ENCODE measurements at places on chromosomes 12 and 14.
A peak's percentile ranks its signal among the peaks of the same experiment; 100 is the strongest.

DNA sequence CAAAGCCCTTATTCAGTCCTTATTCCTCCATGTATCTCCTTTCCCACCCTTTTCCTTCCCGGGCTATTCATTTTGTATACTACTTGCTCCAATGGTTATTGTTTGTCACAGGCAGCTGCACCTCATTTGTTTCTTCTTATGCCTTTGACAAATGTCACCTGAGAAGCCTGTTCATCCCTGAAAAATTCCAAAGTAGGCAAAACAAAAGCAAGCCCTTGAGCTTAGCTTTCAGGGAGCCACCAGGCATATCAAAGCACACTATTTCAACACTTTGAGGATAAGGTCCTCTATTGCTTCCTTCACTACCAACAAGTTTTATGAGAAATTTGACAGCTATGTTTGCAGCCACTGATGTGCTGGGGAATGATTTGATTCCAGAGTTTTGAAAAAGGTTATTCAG, 738.7 kb upstream of the LMO3 start:
- no peak for DNase-seq

DNA sequence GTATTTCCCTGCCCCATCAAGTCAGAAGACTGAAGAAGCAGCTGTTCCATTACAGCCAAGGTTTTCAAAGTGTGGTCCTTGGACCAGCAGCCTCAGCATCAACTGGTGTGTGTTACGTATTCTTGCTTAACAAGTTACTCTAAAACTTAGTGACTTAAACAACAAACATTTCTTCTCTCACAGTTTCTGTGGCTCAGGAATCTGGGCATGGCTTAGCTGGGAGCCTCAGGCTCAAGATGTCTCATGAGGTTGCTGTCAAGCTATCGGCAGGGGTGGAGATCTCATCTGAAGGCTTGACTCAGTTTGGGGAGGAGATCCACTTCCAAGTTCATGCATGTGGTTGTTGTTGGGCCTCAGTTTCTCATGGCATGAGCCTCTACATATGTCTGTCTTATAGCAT, 174.5 kb downstream of the KTN1 start:
- DNase-seq, result no peak

GRCh38 chr14:94536836-94537235, 24.4 kb upstream of the SERPINA4 start:
- peak; percentile 53 for DNase-seq

DNA sequence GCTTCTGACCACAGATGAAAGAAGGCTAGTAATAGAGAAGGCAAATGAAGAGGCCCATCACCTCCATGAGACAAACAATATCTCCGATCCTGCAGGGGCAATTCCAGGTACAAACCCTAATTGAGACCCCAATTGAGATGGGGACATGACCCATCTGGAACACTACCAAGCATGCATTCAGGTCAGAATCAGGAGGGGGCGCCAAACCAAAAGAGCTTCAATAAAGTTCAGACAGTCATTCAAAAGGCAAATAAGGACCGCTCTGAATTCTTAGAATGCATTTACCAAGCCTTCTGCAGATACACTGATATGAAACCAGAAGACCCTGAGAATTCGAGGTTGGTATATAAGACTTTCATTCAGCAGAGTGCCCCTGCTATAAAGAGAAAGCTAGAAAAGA, 10.2 kb upstream of the EDDM3B start:
- no peak for DNase-seq
